ENCODE measurements at places on chromosomes 6 and 20.

DNA sequence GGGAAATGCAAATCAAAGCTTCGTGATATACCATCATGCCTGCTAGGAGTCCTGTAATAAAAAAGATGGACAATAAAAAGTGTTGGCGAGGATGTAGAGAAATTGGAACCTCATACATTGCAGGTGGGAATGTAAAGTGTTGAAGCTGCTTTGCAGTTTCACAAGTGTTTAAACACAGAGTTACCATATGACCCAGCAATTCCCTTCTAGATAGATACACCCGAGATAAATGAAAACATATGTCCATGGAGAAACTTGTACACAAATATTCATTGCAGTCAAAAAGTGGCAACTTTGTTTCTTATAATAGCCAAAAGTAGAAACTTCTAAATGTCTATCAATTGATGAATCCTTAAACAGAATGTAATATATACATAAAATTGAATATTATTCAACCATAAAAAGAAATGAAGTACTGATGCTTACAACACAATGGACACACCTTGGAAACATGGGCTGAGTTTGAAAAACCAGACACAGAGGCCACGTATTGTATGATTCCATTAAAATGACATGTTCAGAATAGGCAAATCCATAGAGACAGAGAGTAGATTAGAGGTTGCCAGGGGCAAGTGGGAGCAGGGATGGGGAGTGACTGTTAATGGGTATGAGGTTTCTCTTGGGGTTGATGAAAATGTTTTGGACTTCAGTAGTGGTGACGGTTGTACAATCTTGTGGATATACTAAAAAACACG lies 20.8 kb upstream of the ERVFRD-1 start:
- no peak for DNase-seq

- no peak for DNase-seq
Observed at GRCh38 chr6:81785377-81785776, 32.9 kb upstream of the TENT5A start.

GRCh38 chr20:35317416-35318210 lies 25.4 kb upstream of the FAM83C start:
- no peak for DNase-seq

DNA sequence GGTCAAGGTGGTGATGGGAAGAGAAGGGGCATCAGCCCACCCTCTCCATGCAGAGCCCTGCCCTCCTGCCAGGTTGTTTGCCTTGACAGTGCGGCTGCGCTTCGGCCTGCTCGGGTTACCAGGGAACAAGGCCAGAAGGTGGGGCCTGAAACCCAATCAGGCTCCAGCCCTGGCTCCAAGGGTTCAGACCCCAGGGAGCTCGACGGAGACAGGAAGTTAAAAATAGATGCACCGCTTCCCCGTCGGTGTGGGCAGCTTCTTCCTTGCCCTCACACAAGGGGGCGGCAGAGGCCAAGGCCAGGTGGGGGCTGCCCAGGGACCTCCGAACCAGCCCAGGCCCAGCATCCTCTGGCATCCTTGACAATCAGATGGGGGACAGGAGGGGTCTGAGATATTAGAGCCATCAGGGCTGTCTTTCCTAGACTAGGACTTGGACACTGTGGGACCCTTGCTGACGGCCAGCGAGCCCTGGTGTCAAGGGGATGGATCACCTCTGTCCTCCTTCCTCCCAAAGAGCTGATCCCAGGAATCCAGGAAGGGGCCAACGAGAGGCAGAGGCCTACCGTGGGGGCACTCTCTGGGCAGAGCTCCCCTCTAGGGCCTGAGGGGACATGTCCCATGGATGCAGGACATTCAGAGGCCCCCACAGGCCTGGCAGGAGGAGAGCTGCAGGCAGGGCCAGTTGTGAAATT lies 65.2 kb downstream of the RIPOR3 start:
- no peak for DNase-seq

- DNase-seq: no peak
Observed at GRCh38 chr6:15332446-15332845, 86.6 kb downstream of the JARID2 start.

DNA sequence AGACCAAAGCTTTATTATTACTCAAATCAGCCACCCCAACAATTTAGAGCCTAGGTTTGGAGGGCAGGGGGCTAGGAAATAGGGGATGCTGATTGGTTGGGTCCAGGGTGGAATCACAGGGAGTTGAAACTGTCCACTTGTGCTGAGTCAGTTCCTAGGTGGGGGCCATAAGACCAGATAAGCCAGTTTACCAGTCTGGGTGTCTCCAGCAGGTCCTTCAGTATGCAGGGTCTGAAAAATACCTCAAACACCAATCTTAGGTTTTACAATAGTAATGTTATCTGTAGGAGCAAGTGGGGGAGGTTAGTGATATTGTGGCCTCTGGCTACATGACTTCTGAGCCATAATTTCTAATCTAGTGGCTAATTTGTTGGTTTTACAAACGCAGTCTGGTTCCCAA lies 63.2 kb downstream of the UBR2 start:
- DNase-seq: no peak

GRCh38 chr20:61234224-61234890 lies 17.7 kb upstream of the CDH4 start:
- DNase-seq: no peak

DNA sequence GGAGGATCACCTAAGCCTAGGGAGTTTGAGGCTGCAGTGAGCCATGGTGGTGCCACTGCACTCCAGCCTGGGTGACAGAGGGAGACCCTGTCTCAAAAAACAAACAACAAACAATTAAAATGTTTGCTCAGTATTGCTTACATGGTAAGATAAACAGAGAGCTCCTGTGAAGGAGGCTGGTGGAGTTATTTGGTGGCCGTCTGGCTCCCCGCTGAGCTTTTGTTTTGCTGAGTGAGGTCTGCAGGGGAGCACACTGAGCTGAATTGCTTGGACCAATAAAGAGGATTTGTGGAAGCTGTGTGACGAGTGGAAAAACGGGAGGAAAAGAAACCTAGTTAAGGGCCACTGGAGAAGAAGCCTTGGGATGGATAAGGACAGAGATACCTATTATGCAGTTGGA lies 41.1 kb upstream of the BMP6 start:
- no peak for DNase-seq

DNA sequence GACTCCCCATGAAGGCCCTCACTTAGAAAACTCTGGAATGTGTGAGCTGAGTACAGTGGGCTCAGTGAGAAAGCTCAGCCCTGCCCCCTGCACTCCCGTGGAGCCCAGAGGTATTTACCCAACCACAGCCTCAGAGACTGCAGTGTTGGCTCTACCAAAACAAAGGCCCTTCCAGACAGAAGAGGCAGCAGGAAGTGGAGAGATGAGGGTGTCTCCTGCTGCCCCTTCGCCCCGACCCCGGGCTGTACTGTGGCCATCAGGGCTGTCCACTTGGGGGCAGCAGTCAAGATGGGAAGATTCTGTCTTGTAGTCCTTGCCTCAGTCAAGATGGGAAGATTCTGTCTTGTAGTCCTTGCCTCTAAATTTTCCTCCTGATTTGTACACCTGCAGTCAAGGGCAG lies 341.3 kb downstream of the TAF4 start:
- no peak for DNase-seq

DNA sequence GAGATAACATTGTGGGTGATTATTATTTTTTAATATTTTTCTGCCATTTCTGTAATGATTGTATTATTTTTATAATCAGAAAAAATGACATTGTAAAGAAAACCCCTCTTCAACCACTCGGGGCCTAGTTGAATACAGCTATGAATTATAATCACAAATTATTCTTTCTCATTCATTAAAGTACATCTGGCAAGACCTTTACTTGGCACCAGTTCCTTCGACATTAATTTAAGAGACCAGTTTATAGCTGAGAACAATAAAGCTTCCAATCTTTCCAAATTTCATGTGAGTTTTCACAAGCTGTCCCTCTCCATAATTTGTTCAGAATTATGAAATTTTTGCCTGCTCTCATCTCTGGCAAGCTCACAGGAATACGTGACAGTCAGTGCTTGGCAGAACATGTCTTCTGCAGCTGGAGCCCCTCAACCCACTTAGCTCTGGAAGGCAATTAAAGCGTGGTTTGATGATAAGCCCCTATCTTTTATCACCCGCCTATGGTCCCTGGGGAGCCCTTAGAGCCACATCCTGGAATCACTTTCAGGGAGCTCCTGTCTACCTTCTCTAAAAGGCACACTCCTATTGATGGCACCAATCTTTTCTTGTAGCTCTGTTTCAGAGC lies 237.2 kb upstream of the PRND start:
- DNase-seq: no peak

DNA sequence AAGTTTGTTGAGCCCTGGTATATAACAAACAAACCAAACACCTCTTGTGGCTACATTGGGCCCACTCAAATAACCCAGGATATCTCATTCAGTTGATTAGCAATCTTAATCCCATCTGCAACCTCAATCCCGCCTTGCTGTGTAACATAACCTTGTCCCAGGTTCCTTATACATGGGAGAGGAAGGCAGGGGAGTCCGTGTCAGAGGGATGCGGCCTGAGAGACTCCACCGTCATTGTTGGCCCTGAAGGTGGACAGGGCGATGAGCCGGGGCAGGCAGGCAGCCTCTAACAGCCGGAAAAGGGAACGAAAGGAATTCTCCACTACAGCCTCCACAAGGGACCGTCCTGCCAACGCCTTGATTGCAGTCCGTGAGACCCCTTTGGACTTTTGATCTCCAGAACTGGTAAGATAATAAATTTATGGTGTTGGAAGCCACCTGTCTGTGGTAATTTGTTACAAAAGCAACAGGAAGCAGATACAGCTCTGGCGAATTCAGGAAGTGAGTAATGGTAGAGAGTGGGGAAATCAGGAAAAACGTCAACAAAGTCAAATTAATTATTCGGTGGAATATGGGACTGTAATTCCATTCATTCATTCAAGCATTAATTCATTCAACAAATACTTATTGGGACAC lies 124.5 kb upstream of the SALL4 start:
- no peak for DNase-seq

GRCh38 chr6:40489798-40490197 lies 97.4 kb downstream of the LRFN2 start:
- no peak for DNase-seq

GRCh38 chr6:71589254-71589653 lies 297.1 kb upstream of the RIMS1 start:
- no peak for DNase-seq

GRCh38 chr6:45630801-45631200 lies 253.1 kb upstream of the SUPT3H start:
- DNase-seq: no peak

DNA sequence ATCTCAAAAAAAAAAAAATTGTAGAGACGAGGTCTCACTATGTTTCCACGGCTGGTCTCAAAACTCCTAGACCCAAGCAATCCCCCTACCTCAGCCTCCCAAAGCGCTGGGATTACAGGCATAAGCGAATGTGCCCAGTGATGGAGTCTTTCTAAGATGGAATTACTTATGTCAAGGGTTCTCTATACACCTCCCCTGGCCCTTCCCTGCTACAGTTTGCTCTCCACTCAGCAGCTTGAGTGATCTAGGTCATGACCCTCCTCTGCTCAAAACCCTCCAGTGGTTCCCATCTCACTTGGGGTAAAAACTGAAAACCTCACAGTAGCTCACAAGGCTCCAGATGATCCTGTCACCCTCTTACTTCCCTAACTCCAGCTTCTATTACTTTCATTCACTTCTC lies 1.8 kb upstream of the DNPH1 start:
- DNase-seq: no peak

DNA sequence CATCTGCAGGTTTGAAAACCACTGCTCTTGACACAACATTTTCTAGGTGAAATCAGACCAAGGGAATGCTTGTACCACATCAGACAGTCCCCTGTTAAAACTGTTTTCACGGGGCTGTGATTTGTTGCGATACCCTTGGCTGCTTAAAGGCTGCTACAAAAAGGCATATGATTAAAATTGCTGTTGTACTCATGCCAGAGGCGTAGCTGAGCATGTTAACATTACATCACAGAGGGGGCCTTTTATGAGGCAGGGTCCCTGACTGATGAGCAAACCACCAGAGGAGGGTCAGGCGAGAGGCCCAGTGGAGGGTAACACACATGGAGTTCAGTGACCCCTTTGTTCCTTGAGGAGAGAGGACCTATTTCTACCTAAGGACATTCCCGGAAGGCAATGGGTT lies 70.4 kb upstream of the CDYL start:
- DNase-seq: no peak

GRCh38 chr6:138157986-138158638 lies 3.6 kb upstream of the ARFGEF3 start:
- DNase-seq: no peak

- no peak for DNase-seq
Observed at GRCh38 chr6:121858986-121859385, 423.5 kb downstream of the GJA1 start.

DNA sequence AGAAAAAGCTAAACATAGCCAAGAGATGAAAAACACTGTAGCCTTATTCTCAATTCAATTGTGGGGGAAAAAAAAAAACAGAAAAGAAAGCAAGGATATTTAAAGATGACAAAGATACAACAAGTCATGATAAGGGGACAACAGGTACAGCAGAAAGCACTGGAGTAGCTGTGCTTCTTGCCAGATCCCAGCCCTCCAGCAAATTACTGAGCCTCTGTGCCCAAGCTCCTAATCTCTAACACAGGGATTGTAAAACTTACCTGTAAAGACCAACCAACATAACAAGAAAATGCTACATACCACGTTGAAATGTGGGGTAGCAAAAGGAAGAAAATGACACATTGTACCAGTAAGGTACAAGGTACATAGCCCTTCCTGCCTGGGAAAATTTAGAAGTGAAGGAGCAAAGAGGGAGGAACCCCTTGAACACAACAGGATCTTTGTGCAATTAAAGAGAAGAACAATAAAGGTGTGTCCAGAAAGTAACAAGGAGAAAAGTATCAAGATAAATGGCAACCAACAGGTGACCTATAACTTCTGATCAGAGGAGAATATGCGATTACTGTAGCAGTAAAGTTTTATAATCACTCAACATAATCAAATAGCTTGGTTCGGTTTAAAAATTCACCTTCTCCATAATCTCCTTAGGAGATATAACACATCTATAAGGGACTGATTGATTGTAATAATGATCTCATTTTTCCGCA lies 30.6 kb downstream of the PREP start:
- no peak for DNase-seq

- DNase-seq: no peak
Observed at GRCh38 chr6:35368038-35368887, 25.9 kb downstream of the PPARD start.

GRCh38 chr6:157706883-157707282 lies 116.2 kb upstream of the SNX9 start:
- DNase-seq: no peak

- DNase-seq: no peak
Observed at GRCh38 chr6:64681416-64682160, 1025.4 kb downstream of the EYS start.

Data from right kidney (tissue), 9 donors.